Activated naive CD8-positive, alpha-beta T cell treated with anti-CD3 and anti-CD28 coated beads for 36 hours (primary cell): ENCODE measurements at places on chromosomes 5 and 9. TPM values are rescaled to one million over a fixed set of nuclear protein-coding genes. Genes with fewer than 3 reads are reported as not detected.

The PCDHGB3 gene
- not detected for total RNA-seq

The IGIP gene
- total RNA-seq: 1.2 TPM

The TAF11L5 gene
- not detected for total RNA-seq

- no peak overlapping the region for H3K27ac ChIP-seq
- H3K36me3 ChIP-seq: no peaks in the 10 kb centered on the region
- no peak for DNase-seq
- H3K27me3 ChIP-seq: no peaks in the 10 kb centered on the region
- peaks cover 10% of the 10 kb centered on the region for H3K4me1 ChIP-seq
Measured at GRCh38 chr5:137615171-137615775, 116.1 kb upstream of the SPOCK1 start.

DNA sequence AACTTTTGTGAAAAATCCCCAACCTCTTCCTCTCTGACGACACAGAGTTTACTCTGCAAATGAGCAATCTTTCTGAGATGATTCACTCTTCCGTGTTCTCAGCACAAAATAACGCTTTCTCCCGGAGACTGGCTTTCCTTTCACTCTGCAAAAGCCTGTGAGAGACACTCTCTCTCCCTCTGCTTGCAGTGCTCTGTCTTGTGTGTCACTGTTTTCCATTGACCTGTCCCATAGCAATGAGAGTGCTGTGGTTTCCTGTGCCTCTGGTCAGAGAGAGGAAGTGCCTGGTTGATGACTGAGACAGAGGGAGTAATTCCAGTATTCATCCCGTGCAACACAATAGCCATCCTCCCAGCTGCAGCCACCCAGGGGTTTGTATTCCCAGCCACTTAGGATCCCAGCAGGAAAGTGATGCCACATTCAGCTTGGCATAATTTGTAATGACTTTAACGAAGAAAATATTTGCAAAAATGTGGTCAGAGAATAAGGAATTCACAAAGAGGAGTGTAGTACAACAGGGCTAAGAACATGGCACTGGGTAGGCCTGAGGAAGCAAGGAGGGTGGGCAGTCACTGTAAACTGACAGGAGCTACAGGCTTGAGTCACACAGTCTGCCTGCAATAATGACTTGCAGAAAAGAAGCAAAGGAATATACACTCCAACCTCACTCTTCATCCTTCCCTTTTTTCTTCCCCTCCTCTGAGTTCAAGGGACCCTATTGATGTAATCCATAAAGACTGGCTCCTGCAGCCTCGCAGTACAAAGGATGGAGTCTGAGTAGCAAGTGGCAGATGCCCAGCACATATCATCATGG lies 463.5 kb upstream of the RGMB start:
- H3K36me3 ChIP-seq: no peaks in the 10 kb centered on the region
- H3K27me3 ChIP-seq: no peaks in the 10 kb centered on the region
- H3K4me3 ChIP-seq: no peak overlapping the region
- peak; percentile 12 for DNase-seq
- H3K27ac ChIP-seq: peak overlapping the region; percentile 65

- no peak for DNase-seq
- no peaks in the 10 kb centered on the region for H3K36me3 ChIP-seq
Measured at GRCh38 chr5:64682608-64683007, 7.7 kb upstream of the SHISAL2B start.

DNA sequence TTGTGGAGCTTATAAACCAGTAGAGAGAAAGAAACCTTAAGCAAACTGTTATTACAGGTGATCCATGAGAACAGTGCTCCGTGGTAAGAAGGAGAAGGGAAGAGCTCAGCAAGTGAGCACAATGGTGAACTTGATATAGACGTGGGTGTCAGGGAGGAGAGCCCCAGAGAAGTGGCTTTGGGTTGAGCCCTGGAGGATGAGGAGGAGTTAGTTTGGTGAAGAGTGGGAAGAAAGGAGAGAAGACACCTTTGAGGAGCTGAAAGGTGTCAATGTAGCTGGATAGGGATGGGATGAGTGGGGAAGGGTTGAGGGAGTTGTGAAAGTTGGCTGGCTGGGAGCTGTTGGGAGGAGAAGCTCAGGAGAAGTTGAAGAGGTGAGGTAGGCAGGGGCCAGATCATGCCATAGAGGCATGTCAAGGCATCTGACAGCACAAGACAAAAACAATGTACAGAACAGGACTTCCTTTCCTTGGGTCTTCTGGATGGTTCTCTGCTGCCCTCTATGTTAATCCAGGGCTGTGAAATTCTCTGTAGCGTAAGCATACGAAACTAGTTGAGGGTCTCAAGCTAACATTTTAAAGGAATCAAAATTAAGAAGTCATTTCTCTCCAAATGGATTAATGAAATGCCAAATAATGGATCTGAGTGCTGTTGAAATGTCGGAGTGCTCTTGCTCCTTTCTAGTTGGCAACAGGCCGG lies 501.9 kb downstream of the KDM4C start:
- no peak overlapping the region for H3K4me3 ChIP-seq
- peaks cover 1% of the 10 kb centered on the region for H3K36me3 ChIP-seq
- H3K4me1 ChIP-seq: no peaks in the 10 kb centered on the region
- peaks cover 15% of the 10 kb centered on the region for H3K27me3 ChIP-seq

DNA sequence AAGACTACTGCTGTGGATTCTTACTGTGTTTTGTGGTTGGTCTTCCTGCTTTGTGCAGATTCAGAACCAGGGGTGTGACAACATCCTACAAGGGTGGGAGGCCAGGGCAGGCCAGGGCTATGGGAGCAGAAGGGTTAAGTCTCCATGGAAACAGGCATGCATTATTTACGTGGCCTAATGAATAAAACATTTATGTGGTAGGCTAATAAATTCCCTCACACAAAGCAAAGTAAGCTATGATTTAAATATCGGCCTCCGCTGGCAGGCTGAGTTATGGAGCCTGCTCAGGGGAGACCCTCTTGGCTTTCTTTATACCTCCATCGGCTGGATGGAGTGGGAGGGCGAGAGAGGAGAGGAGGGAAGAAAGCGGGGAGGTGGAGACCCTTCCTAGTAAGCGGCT lies 230.3 kb upstream of the MVB12B start:
- H3K4me1 ChIP-seq: no peaks in the 10 kb centered on the region

DNA sequence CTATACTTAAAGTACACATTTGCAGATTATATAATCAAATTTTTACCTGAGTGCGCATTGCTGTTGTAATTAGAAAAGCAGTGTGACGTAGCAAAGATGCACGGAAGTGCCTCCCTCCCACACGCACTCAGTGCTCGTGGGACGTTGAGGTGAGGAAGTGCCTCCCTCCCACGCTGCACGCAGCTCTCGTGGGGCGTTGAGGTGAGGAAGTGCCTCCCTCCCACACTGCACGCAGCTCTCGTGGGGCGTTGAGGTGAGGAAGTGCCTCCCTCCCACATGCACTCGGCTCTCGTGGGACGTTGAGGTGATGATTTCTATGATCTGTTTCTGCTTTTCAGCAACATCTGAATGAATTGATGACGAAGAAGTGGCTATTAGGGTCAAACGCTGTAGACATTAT lies 21.0 kb downstream of the EXOC3 start:
- H3K4me1 ChIP-seq: peaks cover 42% of the 10 kb centered on the region
- H3K4me3 ChIP-seq: peak overlapping the region; percentile 22
- H3K27ac ChIP-seq: peak overlapping the region; percentile 82
- peaks cover 55% of the 10 kb centered on the region for H3K36me3 ChIP-seq
- peak; percentile 60 for DNase-seq

- no peak overlapping the region for H3K4me3 ChIP-seq
- no peaks in the 10 kb centered on the region for H3K4me1 ChIP-seq
- H3K36me3 ChIP-seq: no peaks in the 10 kb centered on the region
- no peak for DNase-seq
- no peaks in the 10 kb centered on the region for H3K27me3 ChIP-seq
- H3K27ac ChIP-seq: no peak overlapping the region
Measured at GRCh38 chr5:170426149-170426767, 37.1 kb upstream of the KCNMB1 start.

DNA sequence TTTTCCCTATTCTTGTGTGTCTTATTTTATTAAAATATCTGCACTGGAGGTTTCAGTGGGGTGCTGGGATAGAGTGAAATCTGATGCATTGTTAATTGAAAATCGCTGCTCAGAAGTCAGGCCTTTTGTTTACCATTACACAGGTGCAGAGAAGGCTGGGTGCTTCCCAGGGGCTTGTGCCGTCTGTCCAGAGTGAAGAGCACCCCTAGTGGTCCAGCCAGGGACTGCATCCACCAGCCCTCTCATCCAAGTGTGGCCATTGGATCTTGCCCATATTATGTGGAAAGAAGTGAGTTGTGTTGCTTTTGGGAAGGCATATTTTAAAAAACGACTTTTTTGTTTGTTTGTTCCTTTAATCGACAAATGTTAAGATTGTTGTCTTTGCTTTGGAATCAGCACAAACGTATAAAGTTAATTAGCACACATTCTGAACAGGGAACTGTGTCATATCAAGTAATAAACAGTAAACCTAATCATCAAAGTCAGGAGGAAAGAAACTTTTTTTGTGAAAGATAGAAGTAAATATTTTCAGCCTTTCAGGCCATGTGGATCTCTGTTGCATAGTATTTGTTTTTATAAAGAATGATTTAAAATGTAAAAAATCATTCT lies 315.6 kb downstream of the MTRR start:
- no peak overlapping the region for H3K27ac ChIP-seq
- H3K4me1 ChIP-seq: no peaks in the 10 kb centered on the region
- peak; percentile 23 for DNase-seq
- H3K4me3 ChIP-seq: no peak overlapping the region
- peaks cover 4% of the 10 kb centered on the region for H3K27me3 ChIP-seq

- peaks cover 8% of the 10 kb centered on the region for H3K4me1 ChIP-seq
- H3K36me3 ChIP-seq: no peaks in the 10 kb centered on the region
- DNase-seq: no peak
- no peak overlapping the region for H3K27ac ChIP-seq
- H3K4me3 ChIP-seq: no peak overlapping the region
Measured at GRCh38 chr5:146529984-146530383, 14.0 kb upstream of the GPR151 start.

DNA sequence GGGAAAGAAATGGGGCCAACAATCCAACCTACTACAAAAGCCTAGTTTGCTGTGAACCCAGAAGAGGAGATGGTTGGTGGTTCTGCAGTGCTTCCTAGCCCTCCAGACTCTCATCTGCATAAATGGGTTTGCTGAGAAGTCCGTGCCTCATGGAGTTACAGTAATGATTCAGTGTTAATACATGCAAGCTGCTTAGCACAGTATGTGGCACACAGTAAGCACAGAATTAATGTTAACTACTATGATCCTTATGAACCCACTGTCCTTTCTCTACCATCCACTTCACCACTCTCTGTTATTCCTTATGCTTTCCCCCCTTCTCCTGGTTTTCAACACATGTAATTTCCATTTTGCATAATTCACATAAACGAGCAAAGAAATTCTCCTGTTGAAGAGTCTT lies 100.0 kb downstream of the ACTBL2 start:
- no peak overlapping the region for H3K27ac ChIP-seq
- H3K36me3 ChIP-seq: no peaks in the 10 kb centered on the region
- H3K4me3 ChIP-seq: no peak overlapping the region
- peaks cover 6% of the 10 kb centered on the region for H3K27me3 ChIP-seq
- no peak for DNase-seq
- peaks cover 4% of the 10 kb centered on the region for H3K4me1 ChIP-seq

DNA sequence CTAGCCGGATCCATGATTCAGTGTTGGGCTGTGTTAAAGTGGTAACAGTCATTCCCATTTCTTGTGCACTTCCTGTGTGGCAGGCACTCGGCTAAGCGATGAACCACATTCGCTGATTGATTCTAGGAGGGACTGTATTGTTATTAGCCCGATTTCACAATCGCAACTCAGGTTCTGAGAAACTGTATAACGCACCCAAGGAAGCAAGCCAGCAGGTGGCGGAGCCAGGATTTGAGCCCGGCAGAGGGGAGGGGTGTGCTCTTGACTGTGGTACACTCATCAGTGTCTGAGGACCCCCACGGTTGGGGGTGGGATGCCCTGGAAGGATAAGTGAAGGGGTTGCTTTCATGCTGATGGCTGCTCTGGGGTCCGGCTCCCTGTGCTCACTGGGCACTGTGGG lies 34.7 kb downstream of the LRSAM1 start:
- no peaks in the 10 kb centered on the region for H3K27me3 ChIP-seq
- no peaks in the 10 kb centered on the region for H3K4me1 ChIP-seq
- no peak overlapping the region for H3K4me3 ChIP-seq

DNA sequence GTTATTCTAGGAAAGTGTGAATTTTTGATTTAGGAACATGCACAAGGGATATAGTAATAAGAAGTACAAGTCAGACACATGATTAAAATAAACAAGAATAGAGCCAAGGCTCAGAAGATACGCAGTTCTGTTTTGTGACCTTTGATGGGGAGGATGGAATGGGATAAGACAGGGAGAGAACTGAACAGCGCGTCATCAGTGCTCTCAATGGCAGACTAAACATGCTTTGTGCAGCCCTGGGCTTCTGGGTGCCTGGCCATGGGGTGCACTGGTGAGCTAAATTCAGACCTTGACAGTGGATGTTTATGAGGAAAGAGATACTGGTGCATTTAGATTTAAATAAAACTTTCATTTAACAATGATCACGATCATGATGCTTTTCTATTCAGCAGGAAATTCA lies 309.7 kb downstream of the ARHGEF28 start:
- H3K4me3 ChIP-seq: no peak overlapping the region
- no peaks in the 10 kb centered on the region for H3K36me3 ChIP-seq
- no peaks in the 10 kb centered on the region for H3K4me1 ChIP-seq
- no peak for DNase-seq

GRCh38 chr9:15253786-15254185 lies 53.2 kb downstream of the TTC39B start:
- H3K4me1 ChIP-seq: peaks cover 19% of the 10 kb centered on the region
- H3K36me3 ChIP-seq: peaks cover 14% of the 10 kb centered on the region
- H3K27ac ChIP-seq: no peak overlapping the region
- no peak overlapping the region for H3K4me3 ChIP-seq
- DNase-seq: no peak

DNA sequence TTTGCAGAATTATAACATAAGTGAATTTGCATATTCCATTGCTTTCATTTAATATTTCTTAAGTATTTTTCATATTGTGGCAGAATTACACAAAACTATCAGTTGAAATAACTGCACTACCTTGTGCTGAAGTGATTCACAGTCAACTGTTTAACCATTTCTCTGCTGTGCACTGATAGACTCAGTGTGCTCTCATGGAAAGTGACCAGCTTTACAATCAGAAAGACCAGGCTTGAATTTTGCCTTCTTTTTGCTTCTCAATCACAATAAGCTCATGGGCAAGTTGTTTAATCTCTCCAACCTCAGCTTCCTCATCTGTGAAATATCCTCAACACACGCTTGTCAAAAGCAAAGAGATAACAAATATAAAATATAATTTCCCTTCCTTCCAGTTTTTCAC lies 18.3 kb downstream of the CDK5RAP2 start:
- H3K27me3 ChIP-seq: no peaks in the 10 kb centered on the region
- peaks cover 27% of the 10 kb centered on the region for H3K36me3 ChIP-seq
- no peak overlapping the region for H3K27ac ChIP-seq
- H3K4me1 ChIP-seq: peaks cover 11% of the 10 kb centered on the region
- no peak overlapping the region for H3K4me3 ChIP-seq

GRCh38 chr5:131268758-131269370 lies 5.0 kb downstream of the CDC42SE2 start:
- peaks cover 54% of the 10 kb centered on the region for H3K4me1 ChIP-seq
- no peaks in the 10 kb centered on the region for H3K27me3 ChIP-seq
- peak overlapping the region; percentile 71 for H3K4me3 ChIP-seq
- H3K27ac ChIP-seq: peak overlapping the region; percentile 97
